Fibroblast of villous mesenchyme (primary cell): ENCODE measurements at places on chromosomes 6 and 20.

GRCh38 chr20:31706607-31707257 is 15.9 kb downstream of the BCL2L1 start:
- DNase-seq = peak; percentile 61

DNA sequence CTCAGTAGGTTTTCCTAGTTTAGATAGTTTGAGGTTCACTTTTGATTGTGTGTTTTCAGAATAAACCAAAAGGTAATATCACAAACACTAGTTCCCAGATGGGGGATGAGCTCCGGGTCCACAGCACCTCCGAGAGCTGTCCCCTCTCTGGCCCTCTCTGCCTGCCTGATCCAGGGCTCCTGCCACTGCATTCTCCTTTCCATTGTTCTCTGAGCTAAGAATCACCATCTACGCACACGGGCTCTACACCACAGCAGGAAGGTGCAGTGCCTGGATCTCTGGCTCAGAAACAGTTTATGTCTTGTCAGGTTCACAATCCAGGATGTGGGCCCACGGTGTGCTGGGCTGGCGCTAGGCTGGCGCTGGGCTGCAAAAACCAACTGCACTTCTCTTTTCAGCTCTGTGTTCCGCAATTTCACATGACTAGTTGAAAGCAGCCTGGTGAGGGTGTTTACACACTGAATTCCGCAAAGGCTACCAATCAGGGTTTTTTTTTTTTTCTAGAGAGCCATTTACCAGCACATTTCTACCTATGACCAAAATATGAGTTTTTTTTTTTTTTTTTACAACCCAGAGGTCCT is 167.5 kb downstream of the SOD2 start:
- no peak for DNase-seq

DNA sequence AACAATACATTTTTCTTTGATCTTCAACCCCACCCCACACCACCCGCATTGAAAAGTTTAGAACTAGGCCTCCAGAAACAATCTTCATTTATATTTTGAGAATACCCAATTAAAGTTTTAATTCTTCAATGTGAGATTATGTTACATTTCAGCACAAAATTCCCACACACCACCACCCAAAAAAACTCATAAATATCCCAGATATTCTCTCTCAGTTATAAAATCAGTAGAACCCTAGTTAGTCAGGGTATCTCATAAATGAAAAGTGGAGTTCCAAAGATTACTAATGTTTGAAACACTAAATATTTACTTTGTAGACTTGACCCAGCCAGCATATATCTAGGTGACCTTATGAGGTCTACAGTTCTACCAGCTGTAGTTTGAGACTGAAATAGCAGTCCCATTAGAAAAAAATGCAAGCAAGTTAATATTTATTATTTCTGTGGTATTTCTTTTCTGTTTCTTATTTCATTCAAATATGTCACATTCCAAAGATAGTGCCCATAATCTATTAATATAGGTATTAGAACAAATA is 371.0 kb downstream of the TENT5A start:
- DNase-seq = no peak

- DNase-seq = no peak
These were observed 123.1 kb upstream of the CDYL start for GRCh38 chr6:4653141-4653540.

DNA sequence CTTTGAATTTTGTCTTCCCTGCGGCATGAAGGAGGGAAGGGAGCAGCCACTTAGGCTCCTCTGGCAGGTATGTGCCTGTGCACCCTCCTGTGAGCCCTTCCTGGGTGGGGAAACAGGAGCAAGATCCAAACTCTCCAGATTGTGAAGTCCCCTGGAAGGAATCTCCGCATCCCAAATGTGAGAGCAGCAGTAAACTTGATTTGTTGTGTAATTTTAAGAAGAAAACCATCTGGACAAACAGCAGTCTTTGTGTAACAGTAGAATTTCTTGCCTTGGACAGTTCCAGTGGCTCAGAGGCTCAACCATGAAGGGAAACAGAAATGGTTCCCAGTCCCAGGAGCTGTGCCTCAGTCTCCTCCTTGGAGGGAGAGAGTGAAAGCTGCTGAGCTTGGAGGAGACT is 39.7 kb downstream of the CDH26 start:
- no peak for DNase-seq

DNA sequence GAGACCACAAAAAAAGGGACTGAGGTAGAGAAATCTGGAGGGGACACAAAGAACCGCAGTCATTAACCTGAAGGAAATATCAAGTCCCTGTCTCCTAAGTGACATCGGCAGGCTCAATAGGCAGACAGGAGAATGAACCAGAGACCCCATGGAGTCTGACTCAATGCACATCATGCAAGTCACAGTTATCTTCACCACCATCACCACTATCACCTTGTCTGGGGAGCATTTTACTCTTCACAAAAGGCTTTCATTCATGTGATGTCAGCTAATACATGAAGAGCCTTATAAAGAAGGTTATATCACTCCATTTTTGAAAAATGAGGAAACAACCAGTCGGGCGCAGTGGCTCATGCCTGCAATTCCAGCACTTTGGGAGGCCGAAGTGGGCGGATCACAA is 4.4 kb downstream of the TAP1 start:
- DNase-seq = no peak

- no peak for DNase-seq
These were observed 203.6 kb downstream of the LRFN2 start for GRCh38 chr6:40383348-40384115.

GRCh38 chr6:41939176-41939847 is 2.3 kb downstream of the CCND3 start:
- peak; percentile 85 for DNase-seq

GRCh38 chr6:16324184-16324583 is 85.8 kb downstream of the GMPR start:
- DNase-seq = no peak

DNA sequence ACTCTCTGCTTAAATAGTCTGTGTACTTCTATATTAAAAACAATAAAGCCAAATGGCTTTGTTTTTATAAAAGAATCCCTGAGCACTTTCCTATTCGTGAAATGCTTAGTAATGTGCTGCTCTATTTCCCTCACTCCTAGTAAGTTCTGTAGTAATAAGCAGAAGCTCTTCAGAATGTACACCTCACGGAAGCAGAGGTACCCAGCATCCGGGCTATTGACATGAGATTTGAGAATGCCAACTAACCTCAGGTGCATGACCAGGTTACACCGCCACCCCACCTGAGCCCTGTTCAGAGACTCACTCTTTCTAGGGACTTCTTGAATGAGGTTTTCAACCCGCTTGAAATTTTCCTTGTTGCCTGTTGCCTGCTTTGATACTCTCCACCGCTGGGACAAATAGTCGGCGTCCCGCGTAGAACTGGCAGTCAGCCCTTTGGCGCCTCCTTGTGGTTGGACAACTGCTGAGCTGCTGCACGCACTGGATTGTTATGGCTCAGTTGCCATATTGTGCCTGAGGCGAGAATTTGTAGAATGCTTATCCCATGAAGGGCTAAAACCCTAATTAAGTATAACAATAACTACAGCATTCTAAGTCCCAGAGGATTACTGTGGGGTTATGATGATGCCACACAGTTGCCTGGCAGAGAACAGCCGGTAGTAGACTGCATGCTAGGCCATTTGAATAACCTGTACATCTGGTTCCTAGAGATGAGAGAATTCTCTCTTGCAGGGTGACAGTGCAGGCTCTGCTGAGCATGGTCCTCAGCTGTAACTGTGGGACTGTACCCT is 95.4 kb downstream of the KHDC1L start:
- peak; percentile 63 for DNase-seq

DNA sequence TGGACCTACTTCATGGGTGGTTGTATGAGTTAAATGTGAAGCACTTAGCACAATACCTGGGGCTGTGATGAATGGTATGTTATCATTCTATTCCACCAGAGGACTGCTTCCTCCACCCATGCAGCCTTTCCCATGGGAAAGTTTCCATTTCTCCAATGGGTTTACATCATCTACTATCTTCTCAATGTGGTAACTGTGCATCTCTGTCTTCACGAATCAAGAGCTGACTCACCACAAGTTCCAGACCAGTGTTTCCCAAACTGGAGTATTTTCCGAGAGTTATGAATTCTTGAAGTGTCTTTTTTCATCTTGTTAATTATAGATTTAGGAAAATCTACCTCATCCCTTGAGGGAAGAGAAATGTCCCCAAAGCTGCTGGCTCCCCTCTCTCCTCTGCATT is 182.8 kb downstream of the UNC5CL start:
- DNase-seq = no peak
